ENCODE measurements at places on chromosomes 12 and 14.

- DNase-seq: no peak
Measured at GRCh38 chr12:13243516-13244070, 47.1 kb downstream of the EMP1 start.

DNA sequence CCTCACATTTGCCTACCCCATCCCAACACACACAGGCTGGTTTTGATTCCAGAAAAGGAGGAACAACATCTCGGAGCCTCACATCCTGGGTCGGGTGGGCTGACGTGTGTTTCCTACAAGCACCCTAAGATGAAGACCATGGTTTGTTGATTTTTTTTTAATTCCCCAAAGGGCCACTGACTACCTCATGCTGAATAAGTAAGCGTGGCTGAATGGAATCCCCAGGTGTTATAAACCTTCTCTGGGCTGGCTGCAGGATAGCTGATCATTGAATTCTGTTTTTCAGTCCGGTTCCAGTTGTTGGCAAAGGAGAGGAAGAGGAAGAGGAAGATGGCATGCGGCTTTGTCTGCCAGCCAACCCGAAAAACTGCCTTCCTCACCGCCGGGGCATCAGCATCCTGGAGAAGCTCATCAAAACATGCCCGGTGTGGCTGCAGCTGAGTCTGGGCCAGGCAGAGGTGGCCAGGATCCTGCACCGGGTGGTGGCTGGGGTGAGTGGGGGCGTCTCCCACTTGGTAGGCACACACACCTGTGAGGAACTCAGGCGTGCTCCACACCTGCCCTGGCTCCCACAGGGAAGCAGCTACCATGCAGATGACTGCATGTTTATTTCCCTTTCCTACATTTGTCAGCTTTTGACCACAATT lies 42.0 kb downstream of the RIN3 start:
- no peak for DNase-seq

DNA sequence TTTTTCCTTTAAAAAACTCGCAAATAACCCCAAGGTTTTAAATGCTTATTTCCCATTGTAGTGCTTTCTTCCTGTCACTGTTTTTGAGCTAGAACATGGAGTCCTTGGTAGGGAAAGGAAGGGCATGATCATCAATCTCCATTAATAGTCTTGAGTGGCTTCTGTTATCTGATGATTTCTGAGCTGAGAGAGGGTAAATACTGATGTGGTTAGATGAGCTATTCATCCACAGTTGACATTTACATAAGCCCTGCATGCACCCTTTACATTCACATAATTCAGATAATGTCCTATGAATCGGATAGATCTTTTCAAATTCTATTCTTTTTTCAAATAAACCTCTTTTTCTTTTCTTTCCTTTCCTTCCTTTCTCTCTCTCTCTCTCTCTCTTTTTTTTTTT lies 81.4 kb downstream of the NTN4 start:
- no peak for DNase-seq

DNA sequence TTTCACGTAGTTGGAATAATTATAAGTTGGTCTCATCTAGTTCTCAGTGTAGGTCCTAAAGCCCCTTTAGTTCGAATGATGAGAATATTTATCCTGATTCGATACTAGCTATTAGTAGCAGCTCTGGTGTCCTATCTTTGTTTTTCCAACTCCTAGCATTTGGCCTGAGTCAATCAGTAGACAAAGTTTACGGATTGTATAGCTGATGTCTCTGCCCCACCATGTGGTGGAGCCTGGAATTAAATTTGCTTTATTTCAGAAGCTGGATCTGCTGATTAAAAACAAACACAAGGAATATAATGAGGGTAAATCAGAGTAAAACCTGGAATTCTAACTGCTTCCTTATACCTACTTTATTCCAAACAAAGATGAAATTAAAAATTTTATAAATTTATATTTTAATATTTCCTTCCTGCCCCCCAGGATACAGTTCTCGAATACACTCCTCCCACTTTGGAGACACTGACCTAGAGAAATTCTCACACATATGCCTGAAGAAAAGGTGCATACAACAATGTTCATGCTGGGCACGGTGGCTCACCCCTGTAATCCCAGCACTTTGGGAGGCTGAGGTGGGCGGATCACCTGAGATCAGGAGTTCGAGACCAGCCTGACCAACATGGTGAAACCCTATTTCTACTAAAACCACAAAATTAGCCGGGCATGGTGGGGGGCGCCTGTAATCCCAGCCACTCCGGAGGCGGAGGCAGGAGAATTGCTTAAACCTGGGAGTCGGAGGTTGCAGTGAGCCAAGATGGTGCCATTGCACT lies 7.6 kb upstream of the BRMS1L start:
- DNase-seq: peak; percentile 39

- DNase-seq: no peak
Measured at GRCh38 chr12:52274521-52275120, at the start of gene KRT86. Gene KRT86 (plus strand): TSS chr12:52274645. CDS start chr12:52301917, 27,272 bp downstream.

DNA sequence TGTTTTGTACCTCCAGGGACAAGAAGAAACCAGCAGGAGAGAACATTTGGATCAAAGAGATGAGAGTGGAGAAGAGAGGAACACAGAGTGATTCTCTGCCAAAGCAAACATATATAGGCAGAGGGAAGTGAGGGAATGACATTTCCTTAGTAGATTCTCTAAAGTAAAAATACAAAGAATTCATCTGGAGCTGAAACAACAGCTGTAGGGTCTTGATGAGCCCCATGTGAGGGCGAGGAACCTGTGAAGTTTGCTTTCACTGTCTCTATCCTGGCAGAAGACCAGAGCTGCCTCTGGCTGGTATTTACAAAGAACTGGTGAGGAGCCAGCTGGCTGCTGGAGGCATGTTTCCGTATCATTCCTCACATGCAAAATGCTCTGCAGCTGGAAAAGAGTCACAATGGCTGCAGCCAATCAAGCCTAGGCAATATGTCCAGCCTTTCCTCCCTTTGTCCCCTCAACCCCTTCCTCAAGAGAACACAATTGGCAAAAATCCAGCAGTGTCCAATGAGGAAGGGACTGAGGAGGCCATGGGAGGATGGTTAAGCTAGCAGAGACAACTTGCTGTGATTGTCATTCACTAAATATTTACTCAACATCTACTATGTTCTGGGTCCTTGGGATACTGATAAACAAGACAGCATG lies 122.5 kb downstream of the PHLDA1 start:
- DNase-seq: no peak

DNA sequence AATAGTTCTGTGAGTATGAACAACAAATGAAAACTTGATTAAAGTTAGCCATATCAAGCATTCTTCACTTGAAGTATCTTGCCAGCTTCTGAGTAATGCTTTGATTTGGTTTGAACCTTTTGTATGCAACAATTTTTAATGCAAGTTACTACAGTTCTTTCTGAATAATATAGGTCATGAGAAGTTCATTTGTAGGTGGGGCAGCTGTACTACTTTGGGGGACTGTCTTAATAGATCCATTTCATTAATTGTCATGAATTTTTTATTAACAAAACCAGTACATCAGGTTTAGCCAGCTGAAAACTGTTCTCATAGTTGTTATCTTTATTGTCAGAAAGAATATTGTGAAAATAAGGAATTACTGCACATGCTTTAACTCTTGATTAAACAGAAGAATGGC lies 142.7 kb downstream of the FOXA1 start:
- DNase-seq: no peak

- DNase-seq: no peak
Measured at GRCh38 chr12:50569876-50570275, 65.1 kb downstream of the DIP2B start.

DNA sequence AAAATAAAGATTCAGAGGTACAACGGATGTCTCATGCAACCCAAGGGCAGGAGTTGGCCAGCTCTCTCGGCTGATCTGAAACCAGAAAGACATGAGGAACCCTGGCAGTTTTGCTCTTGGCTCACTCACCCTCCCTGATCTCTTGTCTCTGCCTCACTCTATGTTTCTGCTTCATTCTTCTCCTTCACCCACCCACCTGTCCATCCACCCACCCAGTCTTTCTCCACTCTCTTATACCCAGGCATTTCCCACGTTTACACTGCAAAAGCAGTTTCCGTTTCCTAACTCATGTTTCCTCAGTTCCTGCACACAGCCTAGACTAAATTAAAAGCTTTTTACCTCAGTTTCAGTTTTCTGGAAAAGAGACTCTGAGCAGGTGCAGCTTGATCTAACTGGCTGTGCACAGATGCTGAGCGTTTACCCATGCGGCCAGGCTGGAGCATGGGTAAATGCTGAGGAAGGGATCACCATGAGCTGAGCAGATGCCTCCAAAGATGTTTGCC lies 157.6 kb downstream of the PRKCH start:
- no peak for DNase-seq

GRCh38 chr14:93709249-93709648 lies 79.0 kb downstream of the PRIMA1 start:
- no peak for DNase-seq

DNA sequence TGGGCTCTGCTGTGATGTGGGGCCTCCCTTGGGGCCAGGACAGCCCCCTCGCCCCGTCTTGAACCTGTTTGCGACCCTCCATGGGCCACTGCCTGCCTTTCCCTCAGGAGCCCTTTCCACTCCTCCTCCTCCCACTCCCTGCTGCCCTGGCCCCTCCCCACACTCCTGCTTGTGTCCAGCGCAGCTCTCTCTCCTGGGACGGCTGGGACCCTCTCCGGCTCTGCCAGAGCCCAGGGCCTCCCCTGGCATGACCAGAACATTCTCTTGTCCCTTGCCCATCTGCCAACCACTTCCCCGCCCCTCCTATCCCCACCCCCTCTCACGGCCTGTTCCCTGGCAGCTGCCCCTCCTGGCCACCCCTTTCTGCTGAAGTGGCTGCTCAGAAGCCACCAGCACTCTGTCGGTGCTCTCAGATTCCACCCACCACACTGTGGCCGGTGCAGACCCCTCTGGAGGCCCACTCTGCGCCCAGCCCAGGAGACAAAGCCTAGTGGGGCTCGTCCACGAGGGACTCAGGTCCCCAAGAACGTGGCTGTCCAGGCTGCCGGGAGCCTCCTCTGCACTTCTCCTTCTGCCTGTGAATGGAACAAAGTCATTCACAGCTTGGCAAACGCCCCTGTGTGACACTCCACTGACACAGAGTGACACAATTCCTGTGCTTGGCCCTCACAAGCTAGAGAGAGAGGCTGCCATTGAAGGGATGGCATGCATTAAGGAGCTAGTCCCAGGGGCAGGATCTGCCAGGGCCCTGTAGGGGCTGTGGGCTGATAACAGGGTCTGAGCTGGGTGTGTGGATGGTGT lies 1.4 kb downstream of the ASPG start:
- DNase-seq: no peak

- DNase-seq: no peak
Measured at GRCh38 chr14:104287301-104288009, 149.1 kb downstream of the KIF26A start.

GRCh38 chr14:31933716-31934115 lies 143.4 kb upstream of the ARHGAP5 start:
- DNase-seq: no peak

- DNase-seq: no peak
Measured at GRCh38 chr12:46386877-46387629, 14.5 kb upstream of the SLC38A2 start.

- no peak for DNase-seq
Measured at GRCh38 chr12:52715416-52715815, 12.1 kb upstream of the KRT77 start.

GRCh38 chr12:66290716-66291200 lies 11.5 kb upstream of the HELB start:
- DNase-seq: peak; percentile 52

GRCh38 chr14:73293782-73294781 lies 56.8 kb downstream of the PAPLN start:
- no peak for DNase-seq

DNA sequence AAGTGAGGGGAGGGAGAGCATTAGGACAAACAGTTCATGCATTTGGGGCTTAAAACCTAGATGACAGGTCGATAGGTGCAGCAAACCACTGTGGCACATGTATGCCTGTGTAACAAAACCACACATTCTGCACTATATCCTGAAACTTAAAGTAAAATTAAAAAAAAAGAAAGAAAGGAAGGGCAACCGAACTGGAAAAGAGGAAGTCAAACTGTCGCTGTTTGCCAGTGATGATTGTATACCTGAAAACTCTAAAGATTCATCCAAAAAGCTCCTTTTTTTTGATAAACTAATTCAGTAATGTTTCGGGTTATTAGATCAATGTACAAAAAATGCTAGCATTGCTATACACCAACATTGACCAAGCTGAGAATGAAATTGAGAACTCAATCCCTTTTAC lies 259.0 kb upstream of the ALG10 start:
- no peak for DNase-seq

GRCh38 chr14:88323086-88323522 lies at the start of gene KCNK10:
Gene KCNK10 (minus strand): TSS chr14:88323269. CDS start chr14:88322798, 471 bp downstream.
- DNase-seq: no peak

DNA sequence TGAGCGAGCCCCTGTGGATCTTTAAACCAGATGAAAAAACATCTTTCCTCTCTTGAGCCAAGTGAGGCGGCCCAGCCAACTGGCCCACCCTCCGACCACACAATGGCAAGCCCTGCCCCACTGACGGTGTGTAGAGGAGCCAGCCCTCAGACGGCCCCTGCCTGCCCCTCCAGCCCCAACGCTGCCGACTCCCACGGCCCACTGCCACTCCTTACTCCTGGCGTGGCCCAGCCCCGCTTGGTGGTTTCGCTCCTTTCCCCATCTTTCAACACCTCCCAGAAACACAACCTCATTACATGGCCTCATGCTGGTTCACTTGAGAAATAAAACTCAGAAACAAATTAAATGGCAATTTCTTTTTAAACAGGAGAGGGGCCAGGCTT lies 80.6 kb upstream of the DICER1 start:
- no peak for DNase-seq

- DNase-seq: no peak
Measured at GRCh38 chr14:57046175-57046574, 222.5 kb downstream of the EXOC5 start.

DNA sequence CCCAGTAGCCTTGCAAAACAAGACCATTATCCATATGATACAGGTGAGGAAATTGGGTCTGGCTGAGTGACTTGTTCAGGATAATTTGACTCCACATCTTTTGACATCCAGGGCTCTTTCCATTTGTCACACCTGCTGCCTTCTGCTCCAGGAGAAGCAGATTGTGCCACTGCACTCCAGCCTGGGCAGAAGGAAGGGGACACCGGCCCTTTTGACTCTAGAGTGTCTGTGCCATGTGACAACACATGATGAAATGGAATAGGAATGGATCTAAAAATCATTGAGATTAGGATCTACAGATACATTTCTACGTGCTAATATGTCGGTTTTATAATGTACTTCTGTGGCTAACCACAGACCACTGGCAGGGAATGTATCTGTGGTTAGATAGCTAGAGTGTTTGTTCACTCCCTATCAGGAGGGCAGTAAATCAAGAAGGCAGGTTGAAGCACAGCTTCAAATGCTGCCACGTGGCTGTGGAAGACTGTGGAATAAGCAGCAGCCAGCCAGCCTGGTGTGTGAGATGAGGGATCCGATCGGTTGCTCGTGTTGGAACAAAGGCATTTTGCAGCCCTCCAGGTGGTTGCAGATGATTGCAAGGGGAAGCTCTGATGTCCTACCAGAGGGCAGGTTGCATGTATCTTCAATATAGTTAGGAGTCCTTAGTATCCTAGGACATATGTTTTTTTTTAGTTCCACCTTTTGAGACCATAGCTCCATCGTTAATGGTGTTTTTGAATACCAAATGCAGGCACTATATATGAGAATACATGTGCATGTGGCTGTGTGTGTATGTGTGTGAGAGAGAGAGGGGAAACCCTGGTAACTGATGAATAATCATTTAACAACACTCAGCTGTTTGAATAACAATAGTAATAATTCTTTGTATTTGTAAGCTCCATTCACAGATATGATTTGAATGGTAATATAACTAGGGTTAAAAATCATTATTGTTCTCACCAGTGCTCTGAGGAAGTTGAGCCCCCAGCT lies 28.6 kb downstream of the EML1 start:
- DNase-seq: peak; percentile 12

GRCh38 chr12:46892887-46893286 lies 67.1 kb upstream of the SLC38A4 start:
- DNase-seq: no peak
